ENCODE measurements at places on chromosomes 4 and X.

- no peak for DNase-seq
Observed at GRCh38 chrX:109283870-109284269, 198.0 kb downstream of the GUCY2F start.

DNA sequence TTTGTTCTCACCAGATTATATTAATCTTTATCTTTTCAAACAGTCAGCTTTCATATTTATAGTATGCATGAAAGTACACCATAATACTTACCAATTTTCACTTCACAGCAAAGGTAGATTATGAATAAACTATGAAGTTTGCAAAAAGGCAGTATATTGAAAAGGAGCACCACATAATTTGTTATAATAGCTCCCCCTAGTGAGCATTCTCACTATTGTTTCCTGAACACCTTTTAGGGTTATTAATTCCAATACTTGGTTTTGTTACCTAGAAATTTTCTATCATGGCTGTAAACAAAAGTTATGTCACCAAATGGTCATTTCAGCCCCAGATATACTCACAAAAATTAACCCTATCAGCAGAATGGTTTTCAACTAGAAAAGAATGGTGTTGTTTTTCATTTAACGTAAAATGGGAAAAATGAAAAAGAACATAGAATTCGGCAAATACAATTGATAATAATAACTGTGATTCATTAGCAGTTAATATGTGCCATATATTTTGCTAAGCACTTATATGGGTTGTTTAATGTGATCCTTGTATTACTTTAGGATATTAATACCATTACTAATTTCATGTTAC, 30.2 kb upstream of the NKX6-1 start:
- no peak for DNase-seq

DNA sequence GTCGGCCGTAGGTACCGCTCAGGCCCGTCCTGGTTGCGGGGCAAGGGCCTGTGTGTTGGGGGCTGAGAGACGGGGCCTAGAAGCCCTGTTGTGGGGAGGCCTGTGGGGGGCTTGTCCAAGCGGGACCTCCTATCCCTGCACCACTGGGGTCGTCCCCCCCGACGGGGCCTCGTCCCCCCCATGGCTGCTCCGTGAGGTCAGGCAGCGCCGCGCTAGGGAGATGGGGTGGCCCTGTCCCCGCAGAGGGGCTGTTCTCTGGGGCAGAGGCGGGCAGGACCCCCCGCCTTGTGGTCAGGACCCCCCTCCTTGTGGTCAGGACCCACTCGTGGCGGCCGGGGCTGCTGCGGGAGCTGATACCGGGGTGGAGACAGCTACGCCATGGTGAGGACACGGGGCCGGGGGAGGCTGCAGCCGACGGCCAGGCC, 12.1 kb upstream of the GTPBP6 start:
- DNase-seq, result no peak

DNA sequence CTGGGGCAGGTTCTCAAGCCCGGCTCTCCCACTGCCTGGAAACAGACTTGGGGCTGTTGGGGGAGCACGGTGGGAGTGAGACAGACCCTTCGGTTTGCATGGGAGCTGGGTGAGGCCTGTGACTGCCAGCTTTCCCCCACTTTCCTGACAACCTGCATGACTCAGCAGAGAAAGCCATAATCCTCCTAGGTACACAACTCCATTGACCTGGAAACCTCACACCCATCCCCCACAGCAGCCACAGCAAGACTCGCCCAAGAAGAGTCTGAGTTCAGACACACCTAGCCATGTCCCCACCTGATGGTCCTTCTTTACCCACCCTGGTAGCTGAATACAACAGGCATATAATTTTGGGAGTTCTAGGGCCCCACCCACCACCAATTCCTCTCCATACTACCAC, 57.6 kb upstream of the UBQLN2 start:
- no peak for DNase-seq

- DNase-seq, result no peak
Observed at GRCh38 chrX:133171962-133172708, 46.0 kb downstream of the TFDP3 start.

DNA sequence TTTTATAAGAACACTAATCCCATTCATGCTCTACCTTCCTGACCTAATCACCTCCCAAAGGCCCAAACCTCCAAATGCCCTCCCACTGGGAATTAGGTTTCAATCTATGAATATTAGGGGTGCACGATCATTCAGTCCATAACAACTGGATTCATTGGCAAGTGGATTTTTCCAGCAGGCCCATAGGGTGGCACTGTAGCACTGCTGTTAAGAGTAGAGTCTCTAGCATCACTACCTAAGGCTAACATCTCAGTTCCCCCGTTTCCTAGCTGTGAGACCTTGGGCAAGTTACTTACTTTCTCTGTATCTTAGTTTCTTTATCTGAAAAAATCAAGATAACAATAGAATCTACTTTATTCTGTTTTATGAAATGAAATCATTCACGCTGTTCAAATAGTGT, 315.8 kb downstream of the STIM2 start:
- DNase-seq, result no peak

DNA sequence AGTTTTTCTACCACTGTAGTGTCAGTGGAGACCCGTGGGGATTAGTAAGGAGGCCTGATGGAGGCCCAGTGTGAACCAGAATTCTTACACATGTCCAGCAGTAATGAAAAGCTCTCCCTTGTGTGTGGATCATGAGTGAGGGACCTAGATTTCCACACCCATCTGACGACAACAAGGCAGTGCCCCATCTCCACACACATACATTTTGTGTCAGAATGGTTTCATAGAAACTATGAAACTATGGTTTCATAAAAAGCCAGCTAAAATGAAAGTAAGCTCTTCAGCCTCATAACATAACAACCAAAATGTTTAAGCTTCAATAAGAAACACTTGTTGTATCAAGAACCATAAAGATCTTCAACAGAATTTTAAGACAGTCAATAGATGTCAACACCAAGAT, 884.5 kb upstream of the ADGRL3 start:
- DNase-seq, result no peak

Measured in stimulated activated CD8-positive, alpha-beta memory T cell treated with anti-CD3 and anti-CD28 coated beads, Interleukin-4, amount 100 ng/mL, for 1 hour (primary cell).